Forelimb muscle (tissue), 1 donor: ENCODE measurements at places on chromosomes 7 and 10.

DNA sequence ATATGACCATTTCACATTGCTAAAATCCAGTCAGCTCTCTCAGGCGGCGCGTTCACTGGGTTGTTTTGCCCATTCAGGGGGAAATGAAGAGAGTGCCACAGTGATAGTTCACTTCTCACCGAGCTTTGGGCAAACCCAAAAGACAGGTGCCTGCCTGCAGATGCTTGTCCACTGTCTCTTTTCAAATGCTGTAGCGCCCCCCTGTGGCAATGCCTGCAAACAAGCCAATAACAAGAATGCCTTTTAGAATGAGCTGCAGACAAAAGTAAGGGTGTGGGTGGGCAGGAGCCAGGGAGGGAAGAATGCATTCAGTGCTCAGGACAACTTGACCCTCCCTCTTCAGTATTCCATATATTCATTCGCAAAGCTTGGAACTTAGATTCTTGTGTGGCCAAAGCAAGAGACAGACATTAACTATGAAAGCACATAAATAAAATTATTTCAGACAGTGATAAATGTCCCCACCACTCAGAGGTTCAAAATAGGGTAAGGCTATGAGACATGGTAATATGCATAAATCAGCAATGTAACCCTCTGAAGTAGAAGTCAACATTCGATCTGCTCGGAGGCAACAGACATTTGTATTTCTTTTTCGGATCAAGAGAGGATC, 86.9 kb downstream of the JAZF1 start:
- DNase-seq, result no peak

DNA sequence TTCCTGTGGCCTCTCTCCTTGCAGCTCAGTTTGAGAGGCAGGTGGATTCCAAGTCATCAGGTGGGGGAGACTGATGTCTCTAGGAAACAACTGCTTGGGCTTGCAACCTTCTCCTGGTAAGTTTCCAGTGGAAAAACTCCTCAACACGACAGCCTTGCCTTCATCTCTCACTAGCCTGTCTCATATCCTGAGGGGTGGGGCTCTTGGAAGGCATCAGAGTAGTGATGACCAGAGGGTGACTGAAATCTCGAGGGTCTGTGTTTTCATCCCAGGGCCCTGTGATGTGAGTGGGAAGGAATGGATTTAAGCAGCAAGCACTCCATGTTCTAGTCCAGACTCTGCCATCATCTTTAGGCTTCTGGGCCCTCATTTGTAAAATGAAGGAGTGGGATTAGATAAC, 107.0 kb downstream of the NRP1 start:
- DNase-seq, result no peak

- no peak for DNase-seq
Measured at GRCh38 chr10:95384011-95384704, 93.4 kb upstream of the PDLIM1 start.

GRCh38 chr10:31669357-31669756, 259.3 kb downstream of the ARHGAP12 start:
- DNase-seq, result no peak

DNA sequence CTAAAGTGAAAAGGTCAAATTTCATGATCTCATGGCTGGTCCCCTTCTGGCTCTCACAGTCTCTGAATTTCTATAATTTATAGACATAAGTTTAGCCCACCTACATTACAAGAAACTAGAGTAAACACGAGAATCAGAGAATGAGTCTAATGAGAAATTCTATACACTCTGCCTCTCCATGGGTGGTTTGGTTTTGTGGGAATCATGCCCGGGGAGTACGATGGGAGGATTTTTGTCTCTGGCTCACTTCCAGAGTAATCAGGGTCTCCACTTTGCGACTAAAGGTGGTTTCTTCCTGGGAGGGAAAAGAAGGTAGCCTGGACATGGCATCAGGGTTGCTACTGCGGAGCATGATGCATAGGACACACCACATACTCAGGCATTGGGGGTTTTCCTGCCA, 69.7 kb downstream of the MRC1 start:
- no peak for DNase-seq

DNA sequence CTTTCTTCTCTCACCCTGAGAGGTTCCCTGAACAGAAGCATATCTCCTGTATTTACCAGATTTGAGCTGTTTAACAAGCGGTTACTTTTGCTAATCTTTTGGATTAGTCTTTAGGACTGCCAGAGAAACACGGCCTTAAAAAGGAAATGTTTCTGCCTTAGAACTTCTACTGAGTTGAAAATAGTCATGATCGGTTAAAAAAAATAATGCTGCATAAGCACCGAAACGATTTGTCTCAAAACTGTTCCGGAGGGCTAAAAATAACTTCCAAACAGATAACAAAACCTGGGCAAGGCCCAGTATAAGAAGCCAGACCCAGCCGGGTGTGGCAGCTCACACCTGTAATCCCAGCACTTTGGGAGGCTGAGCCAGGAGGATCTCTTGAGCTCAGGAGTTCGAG, 43.3 kb upstream of the CYTH3 start:
- no peak for DNase-seq

GRCh38 chr10:35508647-35509046, 96.5 kb upstream of the GJD4 start:
- no peak for DNase-seq

GRCh38 chr10:49649936-49650723, 29.3 kb upstream of the C10orf53 start:
- DNase-seq, result no peak

GRCh38 chr7:121002048-121002756, 13.7 kb downstream of the CPED1 start:
- DNase-seq, result no peak

- DNase-seq, result no peak
Measured at GRCh38 chr7:105988276-105988675, 25.2 kb downstream of the CDHR3 start.

DNA sequence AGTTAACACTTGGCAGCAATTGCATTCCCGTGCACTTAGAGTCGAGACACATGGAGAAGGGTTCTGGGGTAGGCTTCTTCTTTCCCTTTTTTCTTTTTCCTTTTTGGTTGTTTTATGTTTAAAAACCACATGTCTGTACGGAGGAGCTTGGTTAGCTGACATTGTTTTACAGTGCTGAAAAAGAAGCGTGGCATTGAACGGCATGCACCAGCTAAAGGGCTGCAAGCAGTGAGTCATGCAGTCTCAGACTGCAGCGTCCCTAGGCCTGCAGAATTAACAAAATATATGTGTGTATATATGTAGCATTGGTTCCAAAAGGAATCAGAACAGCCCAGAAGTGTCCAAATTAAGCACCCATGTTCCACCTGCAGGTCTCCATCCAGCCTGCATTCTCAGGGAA, 211.0 kb downstream of the TCF7L2 start:
- no peak for DNase-seq

- no peak for DNase-seq
Measured at GRCh38 chr7:123285076-123285700, 85.4 kb upstream of the SLC13A1 start.

DNA sequence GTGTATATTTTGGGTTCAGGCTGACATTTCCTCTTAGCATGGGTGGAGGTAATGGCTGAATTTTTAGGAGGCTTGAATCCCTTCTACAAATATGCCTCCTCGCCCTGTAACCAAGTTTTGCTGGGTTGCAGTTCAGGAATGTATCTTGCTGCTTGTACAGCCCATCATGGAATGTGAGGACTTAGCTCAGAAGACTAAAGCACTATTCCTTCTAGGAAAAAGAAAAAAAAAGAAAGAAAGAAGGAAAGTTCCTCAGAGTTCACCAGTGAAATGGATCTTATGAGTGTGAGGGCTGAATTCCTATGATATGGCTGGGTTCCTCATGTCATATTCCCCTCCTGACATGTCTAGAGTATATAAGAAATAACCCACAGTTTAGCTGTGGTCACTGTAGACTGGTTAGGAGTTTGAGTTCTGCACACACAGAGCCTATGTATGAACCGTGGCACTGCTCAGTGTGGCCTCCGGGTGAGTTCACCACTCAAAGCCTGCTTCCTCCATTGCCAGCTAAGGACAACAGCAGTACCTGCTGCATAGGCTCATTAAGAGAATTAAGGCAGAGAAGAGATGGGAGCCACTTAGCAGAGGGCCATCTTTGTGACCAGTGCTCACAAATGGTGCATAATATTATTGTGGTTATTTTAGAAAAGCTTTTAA, 114.0 kb downstream of the TACC2 start:
- no peak for DNase-seq

GRCh38 chr10:36671607-36672006, 453.8 kb upstream of the ANKRD30A start:
- no peak for DNase-seq

DNA sequence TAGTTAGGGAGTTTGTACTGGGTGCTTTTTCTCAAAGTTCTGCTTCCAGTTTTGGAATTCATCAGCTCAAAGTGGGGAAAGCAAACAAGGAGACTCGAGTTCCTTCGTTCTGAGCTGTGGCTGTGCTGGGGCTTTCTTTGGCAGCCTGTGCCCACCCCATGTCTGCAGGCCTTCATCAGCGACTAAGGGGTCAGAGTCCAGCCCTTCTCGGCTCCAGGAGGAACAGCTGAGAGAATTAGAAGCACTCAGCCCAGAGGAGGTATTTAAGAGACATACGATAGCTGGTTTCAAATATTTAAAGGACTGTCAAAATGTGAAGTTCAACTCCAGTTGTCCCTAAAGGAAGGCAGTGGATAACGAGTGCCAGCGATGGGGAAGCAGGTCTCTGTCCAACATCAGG, 41.3 kb downstream of the SH3PXD2A start:
- DNase-seq, result no peak

GRCh38 chr7:107115762-107116540, 52.9 kb upstream of the HBP1 start:
- DNase-seq, result no peak

GRCh38 chr7:32070051-32070405, 179 bp downstream of the PDE1C start:
- no peak for DNase-seq

DNA sequence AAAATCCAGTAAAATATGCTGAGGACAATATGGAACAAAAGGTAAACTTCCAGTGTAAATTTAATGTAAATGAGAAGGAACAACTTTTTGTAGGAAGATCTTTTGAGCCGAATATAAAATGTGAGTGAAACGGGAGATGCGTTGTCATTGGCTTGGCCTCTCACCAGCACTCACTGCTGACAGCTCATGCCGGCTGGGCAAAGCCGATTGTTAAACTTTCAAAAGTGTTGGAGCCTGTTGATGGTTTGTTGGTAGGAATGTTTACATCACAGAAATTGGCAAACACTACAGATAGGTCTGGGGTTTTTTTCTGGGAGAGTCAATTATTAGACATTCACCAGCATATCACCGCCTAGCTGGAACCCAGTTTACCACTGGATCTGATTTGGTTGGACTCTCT, 6.1 kb downstream of the PSTK start:
- DNase-seq, result no peak

- DNase-seq, result no peak
Measured at GRCh38 chr10:90319188-90319914, 538.5 kb downstream of the HTR7 start.

GRCh38 chr7:531777-532176, 12.1 kb upstream of the PDGFA start:
- no peak for DNase-seq

DNA sequence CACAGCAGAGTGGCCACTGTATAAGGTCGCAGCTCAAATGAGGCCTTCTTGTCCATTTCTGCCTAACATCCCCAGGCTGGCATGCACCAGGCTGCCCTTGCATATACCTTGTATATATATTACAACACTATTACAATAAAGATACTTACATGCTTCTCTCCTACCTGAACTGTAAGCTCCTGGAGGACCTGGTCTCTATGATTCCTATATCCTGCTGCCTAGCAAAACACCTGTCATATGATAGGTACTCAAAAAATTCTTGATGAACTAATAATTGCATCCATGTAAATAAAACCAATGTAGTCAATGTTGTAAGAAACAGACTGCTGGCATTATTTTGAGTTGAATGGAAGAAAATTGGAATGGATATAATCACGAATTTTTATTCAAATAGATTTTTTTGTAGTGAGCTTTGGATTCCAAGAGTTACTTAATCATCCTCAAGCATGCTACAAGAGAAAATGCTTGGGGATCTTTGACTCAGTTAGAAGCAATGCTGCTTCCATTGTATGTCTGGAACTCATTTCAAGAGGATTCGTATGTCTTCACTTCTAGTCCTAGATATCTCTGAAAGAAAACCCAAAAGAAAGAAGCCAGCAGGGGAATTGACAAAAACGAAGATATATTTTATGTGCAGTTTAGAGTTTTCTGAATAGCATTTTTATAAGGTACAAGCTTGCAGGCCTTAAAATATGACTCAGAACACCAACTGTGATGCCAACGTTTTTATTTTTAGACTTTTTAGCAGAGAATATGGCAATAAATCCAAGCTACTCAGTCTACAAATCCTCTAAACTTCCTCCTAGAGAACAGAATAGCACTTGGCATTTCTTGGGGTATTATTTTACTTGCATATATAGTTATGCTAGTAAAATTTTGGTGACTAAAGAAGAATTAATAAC, 53.1 kb downstream of the OSBPL3 start:
- no peak for DNase-seq

- peak; percentile 59 for DNase-seq
Measured at GRCh38 chr10:24901686-24902399, 50.6 kb downstream of the PRTFDC1 start.

GRCh38 chr10:123140164-123140982, 4.6 kb downstream of the HMX3 start:
- DNase-seq, result no peak

DNA sequence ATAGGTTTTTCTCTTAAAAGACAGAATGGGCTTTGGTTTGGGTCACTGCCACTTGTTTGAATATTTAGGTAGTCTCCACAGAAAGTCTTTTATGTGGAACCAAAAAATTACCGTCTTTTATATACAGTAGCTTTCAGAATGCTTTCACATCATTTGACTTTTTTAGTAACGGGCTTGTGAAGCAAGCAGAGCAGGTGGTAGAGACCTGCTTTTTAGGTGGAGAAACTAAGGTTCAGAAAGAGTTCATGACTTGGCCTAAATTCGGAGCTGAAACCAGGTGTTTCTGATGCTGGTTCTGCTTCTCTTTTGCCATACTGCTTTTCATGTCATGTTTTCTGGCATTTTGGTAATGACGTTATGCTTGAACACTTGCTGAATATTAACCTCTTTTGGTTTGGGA, 36.3 kb downstream of the GARS1 start:
- no peak for DNase-seq

- no peak for DNase-seq
Measured at GRCh38 chr10:32980558-32981468, 22.8 kb upstream of the ITGB1 start.

DNA sequence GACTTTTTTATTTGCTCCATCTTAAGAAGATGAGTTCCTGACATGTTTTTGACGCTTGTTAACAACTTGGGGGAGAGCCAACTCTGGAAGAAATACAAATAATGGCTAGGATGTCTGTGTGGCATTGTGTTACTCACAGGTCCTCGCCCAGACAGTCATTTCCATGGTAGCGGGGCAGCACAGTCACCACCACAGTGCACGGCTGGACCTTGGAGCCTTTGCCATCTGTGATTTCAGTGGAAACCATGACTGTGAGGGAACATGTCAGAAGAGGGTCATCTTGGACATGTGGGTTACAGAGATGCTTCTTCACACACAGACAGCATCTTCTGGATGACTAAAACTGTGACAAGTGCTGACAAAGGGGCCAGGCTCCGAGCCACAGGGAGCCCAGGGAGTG, 74.5 kb downstream of the PKD1L1 start:
- no peak for DNase-seq

- no peak for DNase-seq
Measured at GRCh38 chr10:215444-215843, 80.2 kb downstream of the ZMYND11 start.
